ENCODE measurements at places on chromosomes 2 and 18.

DNA sequence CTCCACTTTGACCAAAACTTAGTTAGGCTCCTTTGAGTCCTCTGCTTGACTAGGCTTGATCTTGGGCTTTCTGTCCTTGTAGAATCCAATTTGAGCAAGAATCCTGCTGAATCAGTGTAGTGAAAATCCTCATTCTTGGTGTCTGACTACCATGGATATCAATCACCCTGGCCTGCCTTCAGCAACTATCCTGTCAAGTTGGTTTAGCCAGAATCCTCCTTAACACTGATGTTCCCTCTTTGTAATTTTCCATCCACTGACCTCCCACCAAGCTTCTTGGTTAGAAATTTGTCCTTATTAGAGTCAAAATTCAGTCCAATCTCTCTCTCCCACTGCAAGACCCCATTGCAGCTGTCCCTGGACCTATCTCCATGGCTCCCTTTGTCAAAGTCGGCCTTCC, 494 bp upstream of the RBM45 start:
- no peak for DNase-seq

GRCh38 chr2:68741805-68742306, 7.2 kb downstream of the ARHGAP25 start:
- DNase-seq: no peak

- no peak for DNase-seq
Observed at GRCh38 chr2:162838136-162838497, 450 bp downstream of the KCNH7 start.

DNA sequence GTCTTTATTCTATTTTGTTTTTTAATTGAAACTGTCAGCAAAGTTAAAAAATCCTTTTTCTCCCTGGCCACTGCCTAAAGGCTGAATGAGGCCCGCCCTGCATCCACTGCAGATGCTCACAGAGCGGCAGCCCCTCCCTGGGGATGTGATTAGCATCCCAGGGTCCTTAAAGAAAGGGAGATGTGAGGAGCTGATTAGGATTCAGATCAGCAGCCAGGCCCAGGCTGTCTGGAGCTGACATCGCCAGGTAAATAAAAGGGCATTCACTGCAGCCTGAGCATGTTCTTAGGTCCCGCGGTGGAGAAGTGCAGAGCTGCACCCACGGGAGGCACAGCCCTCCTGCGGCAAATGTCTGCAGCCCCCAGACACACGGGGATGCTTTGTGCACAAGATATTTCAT, 83.8 kb downstream of the LONRF2 start:
- DNase-seq: no peak

- peak; percentile 87 for DNase-seq
Observed at GRCh38 chr2:219571311-219572236, at the start of gene OBSL1. Gene OBSL1 (minus strand): TSS chr2:219571539. CDS start chr2:219571232, 307 bp downstream.

DNA sequence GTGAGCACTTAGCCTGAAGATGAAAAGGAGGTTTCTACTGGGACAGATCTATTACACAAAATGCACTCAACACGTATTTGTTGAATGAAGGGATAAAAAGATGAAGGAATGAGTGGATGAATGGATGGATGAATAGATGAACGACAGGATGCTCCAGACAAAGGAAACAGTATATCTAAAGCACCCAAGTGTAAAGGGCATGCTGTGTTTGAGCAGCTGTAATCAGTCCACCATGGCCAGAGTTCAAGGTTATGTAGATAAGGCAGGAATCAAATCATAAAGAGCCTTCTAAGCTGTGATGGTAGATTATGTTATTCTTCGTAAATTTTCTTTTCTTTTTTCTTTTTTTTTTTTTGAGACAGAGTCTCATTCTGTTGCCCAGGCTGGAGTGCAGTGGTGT, 213.8 kb upstream of the FBXO11 start:
- DNase-seq: no peak

DNA sequence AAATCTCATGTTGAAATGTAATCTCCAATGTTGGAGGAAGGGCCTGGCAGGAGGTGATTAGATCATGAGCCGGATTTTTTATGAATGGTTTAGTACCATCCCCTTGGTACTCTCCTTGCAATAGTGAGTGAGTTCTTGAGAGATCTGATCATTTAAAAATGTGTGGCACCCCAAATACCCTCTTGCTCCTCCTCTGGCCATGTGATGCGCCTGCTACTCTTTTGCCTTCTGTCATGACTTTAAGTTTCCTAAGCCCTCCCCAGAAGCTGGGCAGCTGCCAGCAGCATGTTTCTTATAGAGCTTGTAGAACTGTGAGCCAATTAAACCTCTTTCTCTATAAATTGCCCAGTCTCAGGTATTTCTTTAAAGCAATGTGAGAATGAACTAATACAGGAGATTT, 72.6 kb upstream of the FIGN start:
- DNase-seq: no peak

- no peak for DNase-seq
Observed at GRCh38 chr2:28558918-28559317, 63.1 kb downstream of the PLB1 start.

DNA sequence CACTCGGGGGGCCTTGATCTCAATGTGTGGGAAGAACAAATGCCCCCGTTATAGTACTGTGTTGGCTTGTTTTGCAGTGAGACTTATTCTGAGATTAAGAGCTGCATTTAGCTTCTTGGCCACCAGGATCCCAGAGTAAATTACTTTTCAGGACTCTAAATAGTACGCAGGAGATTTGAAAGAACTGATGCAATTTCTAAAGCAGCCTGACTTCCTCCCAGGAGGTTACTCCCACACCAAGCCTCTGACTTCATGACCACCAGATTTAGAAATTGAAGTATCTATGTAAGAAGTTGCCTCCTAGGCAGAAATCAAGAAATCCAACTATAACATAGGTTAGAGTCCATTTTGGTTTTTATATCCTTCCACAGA, 67.0 kb downstream of the FEZ2 start:
- no peak for DNase-seq

GRCh38 chr2:86675104-86675503, 45.0 kb upstream of the RMND5A start:
- no peak for DNase-seq

GRCh38 chr2:31003749-31004148, 134.5 kb downstream of the GALNT14 start:
- DNase-seq: no peak

GRCh38 chr2:191675807-191676721, 1.9 kb upstream of the NABP1 start:
- DNase-seq: no peak

DNA sequence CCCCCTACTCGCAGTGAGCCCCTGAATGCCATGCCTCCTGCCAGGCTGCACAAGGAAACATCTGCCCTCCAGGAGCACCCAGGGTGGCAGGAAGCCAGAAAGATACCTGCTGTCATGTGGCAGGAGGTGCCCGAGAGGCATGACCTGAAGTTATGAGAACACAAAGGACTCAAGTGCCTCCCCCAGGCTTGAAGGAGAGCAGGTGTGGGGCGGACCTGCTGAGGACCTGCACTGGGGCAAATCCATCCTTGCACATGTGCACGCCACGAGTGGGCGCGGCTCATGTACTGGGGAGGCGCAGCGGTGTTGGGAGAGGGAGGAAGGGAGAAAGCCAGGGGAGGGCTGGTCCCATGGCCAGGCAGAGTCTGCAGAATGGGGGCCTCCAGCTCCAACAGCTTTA, 26.9 kb downstream of the SDC1 start:
- DNase-seq: peak; percentile 90

DNA sequence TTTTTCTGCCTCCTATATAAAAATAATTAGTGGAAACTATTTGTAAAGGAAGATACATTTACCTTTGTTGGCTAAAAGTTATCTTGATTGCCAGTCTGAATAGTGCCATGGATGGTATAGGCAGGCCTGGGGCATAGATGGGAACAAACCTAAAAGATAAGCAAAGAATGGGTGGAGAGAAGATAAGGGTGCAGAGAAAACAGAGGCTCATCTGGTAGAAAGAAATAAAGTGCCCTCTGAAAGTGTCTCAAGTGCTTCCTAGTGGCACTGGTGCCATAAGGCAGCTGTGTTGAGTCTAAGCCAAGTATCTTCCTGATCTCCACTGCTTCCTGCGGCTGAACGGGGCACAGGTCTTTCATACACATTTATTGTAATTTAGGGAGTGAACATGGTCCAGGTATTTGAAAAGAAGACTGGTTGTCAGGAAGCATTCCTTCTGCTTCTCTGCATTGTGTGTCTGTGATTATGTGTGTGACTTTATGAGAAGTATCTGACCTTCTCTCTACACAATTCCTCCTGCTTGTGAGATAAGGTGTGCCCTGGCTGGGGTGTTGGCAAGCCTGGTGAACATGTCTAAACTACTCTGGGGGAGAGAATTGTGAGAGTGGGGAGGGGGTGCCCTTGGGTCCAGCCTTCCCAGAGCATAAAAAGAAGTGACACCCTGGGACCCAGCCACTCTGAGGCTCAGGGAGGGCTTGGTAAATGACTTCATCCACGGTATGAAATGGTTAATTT, 280.5 kb downstream of the CAMKMT start:
- no peak for DNase-seq

DNA sequence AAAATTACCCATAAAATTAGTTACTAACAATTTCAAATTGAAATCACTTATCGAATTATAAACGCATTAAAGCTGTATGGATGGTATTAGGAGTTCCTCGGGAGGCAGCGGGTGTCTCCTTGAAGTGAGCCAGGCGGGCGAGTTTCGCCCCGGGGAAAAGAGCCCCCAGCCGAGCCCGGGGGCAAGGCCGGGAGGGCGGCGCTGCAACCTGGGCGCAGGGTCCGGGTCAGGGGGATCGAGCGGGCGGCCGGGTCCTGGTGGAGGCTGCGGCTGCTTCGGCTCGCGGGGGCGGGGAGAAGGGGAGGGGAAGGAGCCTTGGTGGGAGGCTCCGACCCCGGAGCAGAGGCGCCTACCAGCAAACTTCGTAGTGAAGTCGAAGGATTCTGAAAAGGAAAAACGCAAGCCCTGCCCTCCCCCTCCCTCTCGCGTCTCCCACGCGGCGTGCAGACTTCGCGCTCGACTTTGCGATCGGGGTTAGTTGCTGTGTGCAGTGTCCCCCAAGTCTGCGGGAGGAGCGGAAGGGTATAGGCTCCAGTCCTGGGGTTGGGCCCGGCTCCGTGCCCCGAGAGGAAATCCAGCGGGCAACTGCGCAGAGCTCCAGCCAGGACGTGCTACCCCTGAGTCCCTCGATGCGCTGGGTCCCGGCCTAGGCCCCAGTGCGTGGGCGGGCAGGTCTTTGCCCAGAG, 140.8 kb downstream of the MEIS1 start:
- DNase-seq: no peak

- DNase-seq: no peak
Observed at GRCh38 chr2:238504181-238504931, 77.6 kb downstream of the ASB1 start.

DNA sequence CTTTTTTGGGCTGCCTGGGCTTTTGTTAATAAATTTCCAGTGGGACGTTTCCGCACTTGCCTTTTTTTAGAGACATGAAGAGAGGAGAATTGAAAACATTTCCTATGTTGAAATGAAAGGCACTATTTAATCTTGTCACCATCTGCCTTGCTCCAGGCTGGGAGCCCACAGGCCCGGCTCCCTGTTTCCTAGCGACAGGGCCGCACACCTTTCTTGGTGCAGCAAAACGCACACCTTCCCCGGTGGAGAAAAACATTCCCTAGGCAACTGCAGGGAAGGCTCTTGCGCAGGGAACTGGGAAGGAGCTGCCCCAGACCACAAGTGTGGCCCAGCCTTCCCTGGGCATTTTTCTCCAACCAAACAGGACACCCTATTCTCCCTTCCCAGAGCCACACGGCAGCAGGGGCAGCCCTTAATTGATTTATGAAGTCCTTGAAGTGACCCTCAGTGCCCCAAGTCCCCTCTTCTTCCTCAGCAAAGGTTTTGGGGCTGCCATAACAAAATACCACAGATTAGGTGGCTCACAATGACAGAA, 132.9 kb upstream of the MSH6 start:
- DNase-seq: no peak

GRCh38 chr18:76359909-76360308, 135.1 kb downstream of the ZNF516 start:
- no peak for DNase-seq

DNA sequence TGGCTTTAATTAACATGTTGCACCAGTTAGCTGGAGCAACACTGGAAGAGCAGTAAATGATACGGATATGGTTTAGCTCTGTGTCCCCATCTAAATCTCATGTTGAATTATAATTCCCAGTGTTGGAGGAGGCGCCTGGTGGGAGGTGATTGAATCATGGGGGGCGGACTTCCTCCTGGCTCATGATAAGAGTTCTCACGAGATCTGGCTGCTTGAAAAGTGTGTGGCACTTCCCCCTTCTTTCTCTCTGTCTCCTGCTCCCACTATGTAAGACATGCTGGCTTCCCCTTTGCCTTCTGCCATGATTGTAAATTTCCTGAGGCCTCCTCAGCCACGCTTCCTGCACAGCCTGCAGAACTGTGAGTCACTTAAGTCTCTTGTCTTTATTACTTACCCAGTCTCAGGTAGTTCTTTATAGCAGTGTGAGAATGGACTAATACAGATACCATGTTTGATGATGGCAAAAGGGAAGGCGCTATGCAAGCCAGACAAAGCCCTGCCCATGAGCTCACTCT, 963.6 kb downstream of the SOCS6 start:
- DNase-seq: no peak

DNA sequence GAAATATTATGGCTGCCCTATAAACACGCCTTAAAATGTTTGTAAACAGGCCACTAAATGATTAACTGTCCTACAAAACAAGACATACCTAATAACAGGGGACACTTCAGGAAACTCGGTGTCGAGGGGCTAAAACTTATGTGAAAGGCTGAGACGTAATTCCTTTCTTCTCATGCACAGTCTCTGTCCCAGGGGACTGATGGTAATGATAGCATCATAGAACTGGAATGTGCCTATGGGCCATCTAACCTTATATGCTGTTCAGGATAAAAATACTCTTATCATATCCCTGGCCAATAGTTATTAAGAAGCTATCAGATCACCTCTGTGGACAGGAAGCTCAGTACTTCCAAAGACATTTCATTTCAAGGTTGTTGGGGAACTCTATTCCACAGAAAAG, 252.6 kb upstream of the RASGRP3 start:
- no peak for DNase-seq

DNA sequence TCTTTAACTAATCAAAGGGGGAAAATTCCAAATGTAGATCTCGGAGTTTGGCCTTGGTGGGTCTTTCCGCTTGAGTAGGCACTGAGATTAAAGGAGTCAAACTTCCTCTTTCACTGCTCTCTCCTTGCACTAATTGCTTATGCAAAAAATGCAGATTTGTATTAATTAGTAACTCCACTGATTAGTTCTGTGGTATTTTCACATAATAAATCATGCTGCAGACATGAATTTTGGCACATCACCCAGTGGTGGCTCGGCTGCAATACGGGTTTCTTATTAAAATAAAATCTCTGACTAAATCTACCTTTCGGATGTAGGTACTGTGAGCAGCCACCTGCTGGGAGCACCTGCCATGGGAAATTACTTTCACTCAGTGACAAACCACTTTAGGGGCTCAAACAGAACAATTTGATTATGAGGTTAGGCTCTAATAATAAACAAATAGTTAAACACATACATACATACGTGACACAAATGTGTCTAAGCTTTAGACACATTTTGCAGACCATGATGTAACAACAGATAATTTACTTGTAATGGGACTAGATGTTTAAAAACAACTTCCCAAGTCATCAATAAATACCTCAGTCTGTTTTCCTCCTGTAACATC, 6.4 kb upstream of the NEUROD1 start:
- DNase-seq: no peak

- DNase-seq: no peak
Observed at GRCh38 chr18:37426586-37426985, 139.0 kb downstream of the CELF4 start.
